ENCODE measurements at places on chromosomes 1 and 21.

DNA sequence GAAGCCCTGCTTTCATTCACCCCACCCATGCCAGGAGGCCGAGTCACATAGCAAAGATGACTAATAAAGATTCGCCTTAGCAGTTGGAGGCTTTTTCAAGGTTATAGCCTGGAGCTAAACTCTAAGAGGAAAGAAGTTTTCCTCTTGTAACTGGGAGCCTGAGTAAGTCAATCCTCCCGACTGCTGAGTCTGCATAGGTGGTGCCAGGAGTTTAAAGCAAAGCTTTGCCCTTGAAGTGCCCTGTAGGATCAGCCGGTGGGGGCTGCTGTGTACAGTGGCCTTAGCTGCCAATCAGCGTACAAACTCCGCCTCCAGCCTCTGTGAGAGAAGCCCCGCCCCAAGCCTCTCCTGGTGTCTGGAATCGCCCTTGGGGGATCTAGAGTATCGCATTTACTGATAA, 147.5 kb upstream of the SPATA6 start:
- peak; percentile 41 for DNase-seq

- DNase-seq = no peak
These were observed 35.8 kb downstream of the TRIM62 start for GRCh38 chr1:33146003-33146402.

DNA sequence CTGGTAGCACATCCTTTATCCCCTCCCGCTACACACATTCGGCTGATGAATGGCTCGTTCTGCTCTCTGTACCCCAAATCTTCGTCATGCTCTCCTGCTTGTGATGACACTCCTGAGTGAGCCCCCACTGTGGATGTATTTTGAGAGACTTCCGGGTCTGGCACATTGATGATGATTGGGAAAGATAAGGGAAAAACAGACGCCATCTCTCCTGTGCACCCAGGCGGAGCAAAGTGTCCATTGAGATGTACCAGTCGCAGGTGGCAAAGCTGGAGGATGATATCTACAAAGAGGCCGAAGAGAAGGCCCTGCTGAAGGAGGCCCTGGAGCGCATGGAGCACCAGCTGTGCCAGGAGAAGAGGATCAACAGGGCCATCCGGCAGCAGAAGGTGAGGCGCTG, 27.9 kb upstream of the EFHD2 start:
- no peak for DNase-seq

- DNase-seq = no peak
These were observed 63.4 kb upstream of the RAB3GAP2 start for GRCh38 chr1:220335668-220336067.

DNA sequence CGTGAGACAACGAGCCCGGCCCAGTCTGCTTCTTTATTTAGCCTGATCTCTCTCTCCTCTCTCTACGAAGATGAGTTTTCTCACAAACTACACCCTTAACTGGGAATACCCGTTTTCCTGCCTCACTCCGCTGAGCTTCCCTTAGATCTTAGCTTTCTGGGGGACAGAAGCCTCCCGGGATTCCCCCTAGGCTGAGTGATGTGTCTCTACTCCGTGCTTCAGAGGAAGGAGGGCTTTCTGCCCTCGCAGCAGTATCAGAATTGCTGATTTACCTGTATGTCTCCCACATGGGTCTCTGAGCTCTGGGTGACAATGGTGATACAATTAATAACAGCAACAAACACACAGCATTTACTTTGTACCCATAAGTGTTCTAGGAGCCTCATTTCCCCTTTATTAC, 1.0 kb downstream of the ZBTB17 start:
- DNase-seq = no peak

DNA sequence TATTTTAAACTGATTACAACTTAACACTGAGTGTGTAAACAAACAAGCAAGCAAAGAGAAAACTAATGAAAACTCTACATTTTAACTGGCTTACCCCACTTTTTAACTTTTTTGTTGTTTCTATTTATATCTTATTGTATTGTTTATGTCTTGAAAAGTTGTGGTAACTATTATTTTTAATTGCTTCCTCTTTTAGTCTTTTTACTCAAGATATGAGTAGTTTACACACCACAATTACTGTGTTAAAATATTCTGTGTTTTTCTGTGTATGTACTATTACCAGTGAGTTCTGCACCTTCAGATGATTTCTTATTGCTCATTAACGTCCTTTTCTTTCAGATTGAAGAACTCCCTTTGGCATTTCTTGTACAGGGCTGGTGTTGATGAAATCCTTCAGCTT, 4.7 kb upstream of the HHAT start:
- DNase-seq = no peak

GRCh38 chr1:18865176-18865575, 5.7 kb upstream of the TAS1R2 start:
- no peak for DNase-seq

DNA sequence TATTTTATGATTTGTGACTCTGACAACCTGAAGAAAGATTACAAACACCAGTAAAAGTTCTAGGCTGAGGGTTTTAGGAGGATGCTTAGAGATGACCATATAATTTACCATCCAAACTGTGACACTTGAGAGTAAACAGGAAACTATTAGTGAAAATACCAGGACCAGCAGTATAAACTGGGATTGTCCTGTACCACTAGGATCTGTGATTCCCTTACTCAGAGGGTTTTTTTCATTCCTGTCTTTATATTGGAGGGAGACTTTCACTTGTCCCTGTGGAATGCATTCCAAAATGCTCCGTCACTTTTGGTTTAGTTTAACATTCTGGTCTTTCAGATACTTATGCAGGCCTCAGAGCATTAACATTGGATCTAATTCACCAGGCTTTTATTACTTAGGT, 482.9 kb downstream of the PTBP2 start:
- peak; percentile 48 for DNase-seq

GRCh38 chr1:147673406-147673805, 3.1 kb upstream of the ACP6 start:
- DNase-seq = no peak

DNA sequence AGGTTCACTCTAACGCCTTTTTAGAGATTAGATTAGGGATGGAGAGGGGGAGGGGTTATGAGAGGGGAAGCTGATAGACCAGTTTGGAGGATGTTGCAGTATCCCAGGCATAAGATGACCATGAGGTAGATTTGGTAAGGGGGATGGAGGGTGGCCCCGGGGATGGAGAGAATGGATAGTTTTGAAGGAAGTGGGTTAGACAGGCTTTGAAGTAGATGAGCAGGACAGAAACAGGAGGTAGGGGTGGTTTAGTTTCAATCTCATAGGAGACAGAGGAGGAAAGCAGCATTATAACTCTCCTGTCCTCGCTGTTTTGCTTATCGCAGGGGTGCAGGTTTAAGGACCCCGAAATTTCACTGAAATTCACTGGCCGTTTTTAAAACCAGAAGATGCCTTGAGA, 11.8 kb downstream of the UBIAD1 start:
- no peak for DNase-seq

- DNase-seq = peak; percentile 19
These were observed 451.0 kb upstream of the RGS18 start for GRCh38 chr1:191707288-191707687.

GRCh38 chr1:84345220-84345619, 43.7 kb downstream of the SAMD13 start:
- no peak for DNase-seq

- DNase-seq = no peak
These were observed 28.5 kb upstream of the CAMSAP2 start for GRCh38 chr1:200710166-200710565.

DNA sequence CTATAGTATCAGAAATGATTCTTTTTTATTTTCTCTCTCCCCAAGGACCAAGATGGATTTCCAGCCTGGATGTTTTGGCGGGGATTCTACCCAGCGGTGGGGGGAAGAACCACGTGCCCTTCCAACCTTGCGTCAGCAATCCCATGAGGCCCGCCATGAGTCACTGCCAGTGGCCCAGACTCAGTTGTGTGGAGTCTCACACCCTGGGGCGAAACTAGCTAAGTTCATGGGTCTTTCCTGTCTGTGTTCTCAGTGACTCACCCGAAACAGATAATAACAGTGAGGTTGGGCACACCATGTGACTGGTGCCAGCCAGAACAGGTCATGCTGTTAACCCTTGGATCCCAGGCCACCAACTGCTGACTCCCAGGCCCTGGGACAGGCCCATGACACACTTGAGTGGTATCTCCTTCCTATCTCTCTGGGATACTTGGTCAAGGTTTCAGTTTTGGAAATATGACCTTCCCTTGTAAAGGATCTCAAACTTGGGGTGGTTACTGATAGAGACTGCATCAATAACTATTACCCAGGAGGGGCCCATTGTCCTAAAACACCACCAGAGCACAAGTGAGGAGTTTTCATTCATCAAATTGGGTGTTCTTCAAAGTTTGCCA, 98.0 kb upstream of the DUSP10 start:
- peak; percentile 98 for DNase-seq

DNA sequence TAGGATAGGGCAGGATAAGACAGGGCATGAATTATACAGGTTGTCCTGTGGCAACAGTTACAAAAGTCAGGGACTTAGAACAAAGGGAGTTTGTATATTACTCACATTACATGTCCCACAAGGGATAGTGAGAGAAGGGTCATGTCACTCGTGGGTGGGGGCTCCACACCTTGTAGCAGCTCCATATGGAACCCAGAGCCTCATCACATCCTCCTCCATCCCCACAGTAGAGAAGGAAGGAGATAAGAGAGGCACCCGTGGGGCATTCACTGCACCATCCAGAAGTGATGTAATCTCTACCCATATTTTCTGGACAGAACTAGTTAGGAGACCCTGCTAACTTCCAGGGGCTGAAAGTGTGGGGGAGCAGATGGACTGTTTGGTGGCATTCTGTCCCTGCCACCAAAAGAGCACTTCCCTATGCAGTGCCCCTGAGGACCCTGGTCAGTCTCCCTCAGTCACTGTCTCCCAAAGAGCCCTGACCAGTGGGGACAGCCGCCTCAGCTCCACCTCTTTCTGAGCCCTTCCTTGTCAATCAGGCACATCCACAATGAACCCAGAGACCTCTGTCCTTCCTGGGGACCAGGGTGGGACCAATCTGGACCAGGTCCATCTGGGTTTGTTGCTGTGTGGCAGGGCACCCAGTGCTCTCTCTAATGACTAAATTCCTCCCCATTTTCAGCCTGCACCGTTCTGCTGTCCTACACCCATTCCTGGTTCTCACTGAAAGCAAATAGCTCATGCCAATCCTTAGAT, 154.8 kb upstream of the ETV3 start:
- no peak for DNase-seq

- no peak for DNase-seq
These were observed 109.6 kb downstream of the KCNN3 start for GRCh38 chr1:154760469-154760933.

DNA sequence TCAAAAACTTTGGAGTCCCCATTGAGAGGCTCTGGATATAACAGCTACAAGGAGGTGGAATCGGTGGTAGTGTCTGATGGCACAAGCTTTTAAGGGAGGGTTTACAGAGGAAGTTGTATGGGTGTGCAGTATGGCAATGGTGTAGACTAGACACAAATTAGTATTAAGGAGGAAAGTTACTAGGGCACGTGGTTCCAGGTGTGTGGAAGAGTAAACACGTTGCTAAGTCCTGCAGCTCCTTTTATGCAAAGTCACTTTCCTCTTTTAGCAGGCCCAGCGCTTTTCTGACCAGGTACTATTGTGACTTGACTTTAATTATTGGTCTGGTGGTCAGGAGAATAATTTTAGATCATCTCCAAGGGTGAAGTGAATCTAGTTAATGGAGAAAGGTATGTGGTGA, 287.5 kb upstream of the B3GALT2 start:
- no peak for DNase-seq

DNA sequence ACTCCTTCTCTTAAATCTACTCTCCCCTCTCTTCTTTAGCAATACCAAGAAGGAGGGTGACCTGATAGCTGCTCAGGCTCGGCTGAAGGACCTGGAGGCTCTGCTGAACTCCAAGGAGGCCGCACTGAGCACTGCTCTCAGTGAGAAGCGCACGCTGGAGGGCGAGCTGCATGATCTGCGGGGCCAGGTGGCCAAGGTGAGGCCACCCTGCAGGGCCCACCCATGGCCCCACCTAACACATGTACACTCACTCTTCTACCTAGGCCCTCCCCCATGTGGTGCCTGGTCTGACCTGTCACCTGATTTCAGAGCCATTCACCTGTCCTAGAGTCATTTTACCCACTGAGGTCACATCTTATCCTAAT, 16.0 kb downstream of the LMNA start:
- no peak for DNase-seq

GRCh38 chr1:228836427-228836826, 101.1 kb downstream of the RHOU start:
- DNase-seq = no peak
